ENCODE measurements at places on chromosomes 16 and 17. TPM values are rescaled to one million over a fixed set of nuclear protein-coding genes. Genes with fewer than 3 reads are reported as not detected.

HSF4 gene
- 31.7 TPM for total RNA-seq

MLX gene
- total RNA-seq = 33.7 TPM

TEX14 gene
- not detected for total RNA-seq

DLX4 gene
- total RNA-seq = not detected

CCDC144A gene
- total RNA-seq = 12.0 TPM

CTRB2 gene
- not detected for total RNA-seq

MYCBPAP gene
- 4.1 TPM for total RNA-seq

DHRS7B gene
- 51.2 TPM for total RNA-seq

ZNF750 gene
- not detected for total RNA-seq

SOCS3 gene
- 61.4 TPM for total RNA-seq

ARL5C gene
- total RNA-seq = not detected

TGFB1I1 gene
- 30.2 TPM for total RNA-seq

CTRL gene
- 0.38 TPM for total RNA-seq

C16orf46 gene
- total RNA-seq = not detected

SLC4A1 gene
- total RNA-seq = not detected

IGFBP4 gene
- 288 TPM for total RNA-seq

ZNF385C gene
- total RNA-seq = under 0.01 TPM
